ENCODE measurements at places on chromosomes 3 and 15.
A peak's percentile ranks its signal among the peaks of the same experiment; 100 is the strongest.

- no peak for DNase-seq
Observed at GRCh38 chr15:51536965-51537574, 85.5 kb downstream of the DMXL2 start.

DNA sequence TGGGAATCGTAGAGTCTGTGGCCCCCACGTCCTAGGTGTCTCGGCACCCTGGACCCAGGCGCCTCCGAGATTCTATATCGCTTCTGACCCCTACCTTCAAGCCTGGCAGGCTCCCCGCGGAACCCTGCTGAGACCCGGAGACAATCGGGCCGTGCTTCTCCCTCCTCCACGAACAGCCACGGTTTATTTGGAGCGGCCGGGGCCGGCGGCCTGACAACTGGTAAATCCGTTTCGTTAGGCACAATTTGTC lies 1.4 kb downstream of the GATA2 start:
- DNase-seq = peak; percentile 83

GRCh38 chr3:34141841-34142337 lies 343.5 kb downstream of the PDCD6IP start:
- no peak for DNase-seq

DNA sequence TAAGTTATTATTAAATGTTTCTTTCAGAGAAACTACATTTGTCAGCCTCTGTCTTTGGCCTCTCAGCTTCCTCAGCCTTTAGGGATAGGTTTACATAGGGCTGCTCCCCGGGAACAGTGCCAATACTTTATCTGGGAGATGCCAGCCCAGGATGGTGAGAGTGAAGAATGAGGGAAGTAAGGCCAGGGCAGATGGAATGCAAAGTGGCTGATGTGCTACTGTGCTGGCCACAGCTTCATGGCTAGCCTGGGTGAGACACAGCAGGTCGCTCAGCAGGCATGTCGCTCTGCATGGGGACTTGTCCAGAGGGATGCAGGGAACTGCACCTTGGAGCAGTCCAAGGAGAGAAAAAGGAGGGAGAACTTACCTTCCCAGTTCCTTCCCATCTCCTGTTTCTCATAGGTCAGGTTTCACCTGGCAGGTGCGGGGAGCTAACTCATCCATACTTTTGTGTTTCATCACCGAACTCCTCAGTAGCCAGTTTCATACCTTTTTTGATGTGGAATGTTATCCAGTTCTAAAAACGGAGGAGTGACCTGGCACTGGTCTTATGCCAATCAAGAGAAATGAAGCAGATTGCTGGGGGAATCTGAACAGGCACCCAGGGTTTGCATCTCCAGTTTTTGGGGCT lies 30.9 kb upstream of the C15orf39 start:
- DNase-seq = no peak

- DNase-seq = no peak
Observed at GRCh38 chr3:33575311-33575710, 135.1 kb upstream of the UBP1 start.

DNA sequence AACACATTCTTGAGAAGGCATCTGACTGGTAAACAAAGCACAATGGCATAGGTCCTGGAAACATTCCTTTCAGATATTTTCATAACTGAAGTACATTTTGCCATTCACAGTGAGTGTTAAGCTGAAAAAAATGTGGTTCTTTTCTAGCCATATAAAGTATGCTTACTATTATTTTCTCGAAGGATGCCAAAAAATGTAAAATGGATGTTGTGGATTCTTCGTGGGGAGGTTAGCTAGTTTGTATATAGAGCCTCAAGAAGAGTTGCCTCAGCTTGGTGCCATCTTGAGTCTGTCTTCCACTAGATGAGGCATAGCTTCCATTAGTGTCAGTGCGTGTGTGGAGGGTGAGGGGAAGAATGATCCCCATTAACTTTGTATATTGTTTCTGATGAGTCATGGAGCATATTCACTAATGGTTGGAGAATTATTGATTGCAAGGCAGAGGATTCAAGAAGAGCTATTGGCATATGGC lies 4.1 kb downstream of the MBNL1 start:
- DNase-seq = no peak

DNA sequence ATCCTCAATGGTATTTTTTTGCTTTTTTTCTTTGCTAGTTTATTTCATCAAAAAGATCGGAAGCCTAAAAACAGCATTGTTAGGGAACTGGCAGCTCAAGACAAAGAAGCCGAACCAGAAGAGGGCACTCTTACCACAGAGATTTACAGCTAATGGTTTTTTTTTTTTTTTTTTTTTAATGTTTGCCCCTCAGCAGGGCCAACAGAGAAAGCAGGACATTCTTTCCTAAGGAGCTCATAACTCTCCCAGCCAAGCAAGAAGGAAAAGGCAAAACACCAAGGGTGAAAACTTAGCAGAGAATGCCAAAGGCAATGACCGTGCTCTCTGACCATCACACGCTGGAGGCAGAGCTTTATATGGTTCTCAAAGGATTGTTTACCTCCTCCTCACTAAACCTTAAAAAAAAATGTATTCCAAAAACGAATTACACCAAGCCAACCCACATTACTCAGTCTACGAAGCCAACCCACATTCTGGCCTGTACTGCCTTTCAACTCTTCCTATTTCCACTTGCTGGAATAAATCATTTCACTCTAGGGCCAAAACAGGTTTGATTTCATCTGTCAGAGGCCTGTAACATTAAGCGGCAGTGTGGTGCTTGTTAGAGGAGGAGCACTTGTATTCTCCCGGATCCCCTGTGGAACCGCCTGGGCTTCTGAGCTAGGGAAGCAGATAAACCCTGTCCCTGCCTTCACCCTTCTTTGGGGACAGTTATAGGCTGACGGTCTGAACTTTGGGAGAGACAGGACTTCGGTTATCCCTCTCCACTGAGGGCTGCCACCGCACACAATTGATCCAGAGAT lies 35.6 kb upstream of the GYG1 start:
- DNase-seq = peak; percentile 52

GRCh38 chr3:186909078-186909853 lies 21.1 kb upstream of the ST6GAL1 start:
- no peak for DNase-seq

DNA sequence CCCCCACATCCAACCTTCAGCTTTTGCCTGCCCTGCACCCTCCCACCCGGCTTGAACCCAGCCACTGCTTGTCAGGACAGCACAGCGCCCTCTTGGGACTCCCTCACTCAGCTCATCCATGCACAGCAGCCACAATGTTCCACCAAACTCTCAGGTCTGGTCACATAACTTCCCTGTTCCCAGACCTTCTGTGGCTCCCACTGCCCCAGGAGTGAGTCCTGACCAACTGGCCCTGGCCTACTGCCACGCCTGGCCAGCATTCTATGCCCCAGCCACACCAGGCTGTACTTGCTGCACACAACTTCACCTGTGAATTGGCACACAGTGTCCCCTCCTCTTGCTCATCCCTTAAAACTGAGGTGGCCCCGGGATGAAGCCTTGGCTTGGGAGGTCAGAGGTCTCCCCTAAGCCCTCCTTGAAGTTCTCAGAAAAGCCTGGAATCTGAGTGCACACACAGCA lies 21.0 kb downstream of the PLXNB1 start:
- DNase-seq = no peak

GRCh38 chr3:146838221-146838620 lies 233.1 kb upstream of the PLSCR5 start:
- DNase-seq = no peak

DNA sequence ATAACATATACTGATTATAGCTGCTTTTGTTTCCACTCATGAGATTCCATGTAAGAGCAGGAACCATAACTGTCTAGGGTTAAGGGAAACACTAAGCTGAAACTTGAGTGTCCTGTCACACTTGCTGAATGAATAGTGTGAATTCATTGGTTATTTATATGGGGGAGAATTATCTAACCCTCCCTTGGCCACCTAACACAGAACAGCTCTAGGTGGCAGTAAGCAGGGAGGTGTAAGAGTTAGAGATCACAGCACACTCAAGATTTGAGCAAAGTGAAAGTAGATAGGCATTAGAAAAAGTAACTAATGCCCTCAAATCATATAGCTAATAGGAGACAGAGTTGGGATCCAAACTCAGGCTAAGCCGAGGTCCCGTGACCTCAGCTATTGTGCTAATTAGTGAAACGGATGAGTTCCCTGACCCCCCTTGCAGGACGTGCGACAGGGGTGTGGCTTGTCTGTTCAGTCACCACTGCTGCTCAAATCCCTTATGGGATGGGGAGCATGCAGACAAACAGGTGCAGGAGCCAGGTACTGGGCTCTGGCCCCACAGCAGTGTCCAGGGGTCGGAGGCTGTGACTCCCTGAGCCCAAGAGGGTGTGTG lies 27.7 kb upstream of the ANO10 start:
- DNase-seq = no peak

GRCh38 chr3:154130540-154130939 lies 9.3 kb downstream of the ARHGEF26 start:
- DNase-seq = no peak

DNA sequence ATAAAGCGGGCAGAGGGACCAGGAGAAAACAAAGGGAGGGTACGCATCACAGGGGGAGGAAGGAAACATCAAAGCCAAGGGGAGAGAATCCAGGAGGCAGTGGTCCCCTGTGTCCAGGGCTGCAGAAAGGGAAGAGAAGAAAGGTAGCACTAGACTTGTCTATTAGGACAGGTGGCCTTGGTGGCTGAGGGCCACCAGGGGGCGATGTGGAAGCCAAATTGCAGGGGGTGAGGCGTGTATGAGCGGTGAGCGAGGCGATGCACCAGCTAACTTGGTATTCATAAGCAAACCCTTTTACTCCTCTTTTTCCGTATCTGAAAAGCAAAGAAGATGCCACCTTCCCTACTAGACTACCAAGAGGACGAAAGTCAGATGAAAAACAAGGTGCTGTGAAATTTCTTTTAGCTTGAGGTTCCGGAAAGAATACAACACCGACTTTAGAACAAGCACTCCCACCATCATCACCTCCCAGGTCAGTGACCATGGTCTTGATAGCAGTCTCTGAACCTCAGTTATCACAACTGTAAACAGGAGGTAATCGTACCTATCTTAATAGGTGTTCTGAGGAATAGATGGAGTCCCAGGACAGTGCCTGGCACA lies 654.4 kb upstream of the ADAMTS9 start:
- DNase-seq = peak; percentile 8

DNA sequence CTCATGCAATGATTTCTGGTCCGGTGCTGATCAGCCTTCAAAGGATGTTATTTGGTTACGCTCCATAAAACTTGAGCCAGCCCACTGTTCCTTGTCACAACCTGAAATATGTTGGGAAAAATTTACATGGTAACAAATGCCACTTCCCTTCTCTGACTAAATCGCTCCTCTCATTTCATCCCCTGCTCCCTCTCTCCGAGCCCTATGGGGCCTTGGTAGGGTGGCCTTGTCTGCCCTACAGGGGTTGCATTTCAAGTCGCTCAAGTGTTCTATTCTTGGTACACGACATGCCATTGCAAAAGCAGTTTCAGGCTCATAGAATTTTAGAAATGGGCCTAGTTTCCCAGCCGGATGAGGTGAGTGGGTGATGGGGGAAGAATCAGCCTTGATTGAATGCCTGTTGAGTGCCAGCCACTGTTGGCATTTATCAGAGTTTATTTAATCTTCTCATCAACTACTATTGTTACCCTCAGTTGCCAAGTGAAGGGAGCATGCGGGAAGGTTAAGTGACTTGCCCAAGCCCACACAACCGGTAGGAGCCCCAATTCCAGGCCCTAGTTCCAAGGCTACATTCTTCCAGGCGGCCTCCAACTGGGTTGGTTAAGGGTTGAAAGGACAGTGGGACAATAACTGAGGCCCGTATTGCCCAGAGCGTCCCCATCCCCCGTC lies 961 bp upstream of the ABHD2 start:
- peak; percentile 44 for DNase-seq

GRCh38 chr3:159650726-159651125 lies 337.9 kb upstream of the IL12A start:
- DNase-seq = no peak
